Stimulated activated CD4-positive, alpha-beta T cell treated with anti-CD3 and anti-CD28 coated beads, Interleukin-15, amount 100 ng/mL, for 24 hours (primary cell): ENCODE measurements at places on chromosomes 12 and 14.

GRCh38 chr12:32533971-32534590 lies 134.7 kb downstream of the FGD4 start:
- no peak for DNase-seq

GRCh38 chr14:90610346-90611040 lies 205.7 kb downstream of the TTC7B start:
- DNase-seq = no peak

DNA sequence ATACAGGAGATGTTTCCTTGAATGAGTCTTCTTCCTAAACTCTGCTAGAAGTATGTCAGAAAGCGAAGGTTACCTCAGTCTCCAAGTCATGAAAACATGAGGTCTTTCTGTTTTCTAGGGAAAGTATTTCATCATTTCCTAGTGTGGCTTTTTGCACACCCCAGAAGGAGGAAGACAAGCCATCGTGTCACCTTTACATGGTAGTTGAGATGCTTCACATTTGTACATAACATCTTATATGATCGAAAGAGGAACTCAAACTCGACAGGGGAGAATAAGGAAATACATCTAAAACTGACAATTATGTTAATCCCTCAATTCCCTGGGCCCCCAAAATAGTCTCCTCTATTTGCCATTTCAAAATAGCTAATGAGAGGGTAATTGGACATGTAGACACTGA lies 214.1 kb upstream of the PLEKHG7 start:
- no peak for DNase-seq

GRCh38 chr14:100104523-100105300 lies 39.5 kb downstream of the EVL start:
- DNase-seq = peak; percentile 29

- DNase-seq = no peak
Measured at GRCh38 chr12:30707613-30708342, 12.1 kb upstream of the IPO8 start.

DNA sequence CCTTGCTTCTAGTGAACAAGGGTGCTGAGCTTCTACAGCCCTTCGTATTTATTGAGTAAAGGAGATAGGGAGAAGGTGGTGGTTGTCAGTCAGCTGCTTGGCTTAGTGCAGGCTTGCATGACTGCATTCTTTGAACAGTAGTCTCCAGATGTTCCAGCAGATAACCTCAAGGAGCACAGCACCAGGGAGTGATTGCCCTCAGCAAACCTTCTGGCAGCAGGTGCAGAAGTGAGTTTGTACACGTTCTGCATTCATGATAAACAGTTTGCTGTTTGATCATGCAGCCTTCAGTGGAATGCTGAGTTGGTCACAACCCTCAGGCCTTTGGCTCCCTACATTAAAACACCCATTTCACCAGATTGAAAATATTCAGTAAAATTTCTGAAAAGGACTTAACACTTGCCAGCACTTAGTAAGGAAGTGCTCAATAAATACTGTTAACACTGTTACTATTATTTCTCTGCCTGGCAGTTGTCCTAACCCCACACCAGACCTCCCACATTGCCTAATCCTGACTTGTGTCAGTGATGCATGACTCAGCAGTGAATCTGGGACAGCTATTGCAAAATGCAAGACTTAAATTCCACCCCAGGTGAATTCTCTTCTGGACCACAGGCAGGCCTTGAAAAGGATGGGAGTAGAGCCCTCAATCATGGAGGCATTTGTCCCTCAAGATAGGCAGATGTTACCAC lies 18.9 kb upstream of the CARMIL3 start:
- DNase-seq = no peak

GRCh38 chr14:102491786-102492530 lies 17.6 kb downstream of the ANKRD9 start:
- no peak for DNase-seq

DNA sequence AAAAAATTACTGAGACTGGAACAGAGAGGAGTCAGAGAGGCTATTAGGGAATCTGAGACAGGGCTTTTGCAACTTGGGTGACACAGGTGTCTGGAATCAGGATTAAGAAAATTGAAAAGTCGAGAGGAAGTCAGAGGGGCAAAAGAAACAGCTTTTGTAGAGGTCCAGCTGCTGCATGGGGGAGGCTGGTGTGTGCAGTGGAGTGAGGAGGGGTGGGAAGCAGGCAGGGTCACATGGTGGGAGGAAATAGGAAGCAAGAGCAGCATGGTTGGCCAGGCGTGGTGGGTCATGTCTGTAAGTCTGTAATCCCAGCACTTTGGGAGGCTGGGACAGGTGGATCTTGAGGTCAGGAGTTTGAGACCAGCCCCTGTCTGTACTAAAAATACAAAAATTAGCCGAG lies 69.7 kb upstream of the VRK1 start:
- DNase-seq = no peak

- no peak for DNase-seq
Measured at GRCh38 chr14:67900231-67900630, 80.7 kb downstream of the RAD51B start.

DNA sequence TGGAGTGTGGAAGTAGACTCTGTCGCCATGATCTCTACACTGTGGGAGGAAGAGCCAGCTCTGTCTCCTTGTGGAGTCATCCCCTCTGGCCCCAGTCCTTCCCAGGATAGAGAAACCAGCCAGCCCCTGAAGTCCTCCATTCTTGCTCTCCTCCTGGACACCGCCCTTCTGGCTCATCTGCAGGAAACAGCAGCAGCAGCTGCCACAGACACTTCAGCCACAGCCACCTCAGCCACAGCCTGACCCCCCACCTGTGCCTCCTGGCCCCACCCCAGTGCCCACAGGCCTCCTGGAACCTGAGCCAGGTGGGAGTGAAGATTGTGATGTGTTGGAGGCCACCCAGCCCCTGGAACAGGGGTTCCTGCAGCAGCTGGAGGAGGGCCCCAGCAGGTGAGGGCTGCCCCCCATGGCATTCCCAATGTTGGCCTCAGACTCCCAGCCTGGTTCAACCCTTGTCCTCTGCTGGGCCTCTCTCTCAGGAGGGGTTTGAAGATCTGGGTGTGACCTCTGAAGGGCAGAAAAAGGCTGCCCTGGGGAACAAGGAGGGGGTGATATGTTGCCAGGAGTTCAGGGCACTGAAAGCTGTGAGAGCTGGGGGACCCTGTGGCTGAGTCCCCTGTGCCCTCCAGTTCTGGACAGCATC lies 10.5 kb downstream of the PRPF40B start:
- DNase-seq = no peak
